ENCODE measurements at places on chromosomes 5 and 9.

DNA sequence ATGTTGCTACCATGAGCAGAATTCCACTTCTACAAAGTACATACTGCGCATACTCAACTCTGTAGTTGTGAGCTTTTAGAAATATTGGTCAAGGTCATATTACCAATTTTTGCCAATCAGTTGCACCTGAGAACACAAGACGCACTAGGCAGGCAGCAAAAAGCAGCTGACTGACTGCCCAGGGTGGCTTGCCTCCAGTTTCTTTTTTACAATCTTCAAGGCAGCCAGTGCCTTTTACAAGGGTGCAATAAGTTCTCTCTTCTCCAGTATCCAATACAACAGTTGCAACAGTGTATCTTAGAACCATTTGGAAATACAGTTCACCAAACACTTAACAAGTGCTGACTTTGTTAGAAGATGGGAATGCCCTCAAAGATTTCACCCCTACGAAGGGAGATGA lies 16.1 kb upstream of the FOXB2 start:
- DNase-seq, result no peak

DNA sequence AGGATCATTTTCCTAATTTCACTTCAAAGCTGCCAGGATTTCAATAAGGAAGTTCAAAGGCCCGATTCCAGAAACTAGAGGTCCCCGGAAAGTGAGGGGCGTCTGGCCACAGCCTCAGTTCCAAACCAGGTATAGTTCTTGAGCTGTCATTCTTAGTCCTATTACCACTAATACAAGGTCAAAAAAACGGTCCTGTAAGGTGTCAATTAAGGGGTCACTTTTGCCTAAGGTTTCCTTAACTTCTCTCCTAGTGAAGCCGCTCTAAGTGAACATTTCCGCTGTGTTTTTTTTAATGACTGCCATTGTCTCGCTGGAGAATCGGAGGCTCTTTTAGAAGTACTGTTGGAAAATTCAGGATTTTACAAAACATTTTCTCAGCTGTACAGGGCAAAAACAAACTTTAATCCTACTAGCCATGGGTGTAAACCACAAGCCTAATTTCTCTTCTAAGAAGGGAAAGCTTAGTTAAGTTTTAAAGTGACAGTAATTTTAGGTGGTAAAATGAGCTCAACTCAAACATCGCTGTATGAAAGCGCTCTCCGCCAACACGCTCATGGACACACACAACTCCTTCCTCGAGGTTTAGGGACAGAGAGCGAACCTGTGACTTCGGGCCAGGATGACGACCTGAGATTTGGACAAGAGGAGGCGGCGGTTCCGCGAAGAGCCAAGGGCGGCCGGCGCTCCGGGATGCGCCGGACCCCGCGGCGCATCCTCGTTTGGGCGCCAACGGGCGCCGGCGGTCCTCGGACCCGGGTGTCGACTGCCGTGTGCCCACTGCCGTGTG lies 76.7 kb upstream of the IFNE start:
- no peak for DNase-seq

DNA sequence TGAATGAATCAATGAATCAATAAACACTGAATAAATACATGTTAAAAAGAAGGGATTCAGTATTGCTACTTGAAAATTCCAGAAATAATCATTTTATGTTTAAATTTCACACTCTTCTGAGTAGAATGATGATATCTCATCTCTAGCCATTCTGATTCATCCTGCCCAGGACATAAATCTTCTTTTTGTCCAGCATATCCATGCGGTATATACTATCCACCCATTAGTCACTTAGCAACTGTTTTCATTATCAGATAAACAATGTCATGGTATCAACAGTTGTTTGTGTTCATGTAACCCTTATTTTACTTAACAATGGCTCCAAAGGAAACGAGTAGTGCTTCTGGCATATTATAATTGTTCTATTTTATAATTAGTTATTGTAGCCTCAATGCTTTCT lies 432.4 kb upstream of the SMC2 start:
- DNase-seq, result no peak

GRCh38 chr5:32687499-32687831 lies 23.7 kb upstream of the NPR3 start:
- DNase-seq, result no peak

DNA sequence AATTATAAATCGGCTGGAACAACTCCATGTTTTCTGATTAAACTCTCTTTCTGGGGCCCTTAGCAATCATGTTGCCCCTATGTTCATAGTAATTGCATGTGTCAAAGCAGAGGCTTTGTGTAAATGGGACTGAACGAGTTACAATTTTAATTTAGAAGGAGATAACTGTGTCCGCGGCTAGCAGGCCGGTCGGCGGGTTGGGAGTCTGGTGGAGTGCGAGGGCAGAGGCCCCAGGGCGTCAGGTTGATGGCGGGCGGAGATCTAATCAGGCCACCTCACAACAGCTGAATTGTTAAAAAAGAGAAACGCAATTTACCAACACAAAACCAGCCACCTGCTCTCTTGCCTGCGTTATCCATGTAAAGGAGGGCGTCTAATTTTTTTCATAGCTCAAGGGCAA lies 134.9 kb upstream of the LPCAT1 start:
- DNase-seq, result no peak

DNA sequence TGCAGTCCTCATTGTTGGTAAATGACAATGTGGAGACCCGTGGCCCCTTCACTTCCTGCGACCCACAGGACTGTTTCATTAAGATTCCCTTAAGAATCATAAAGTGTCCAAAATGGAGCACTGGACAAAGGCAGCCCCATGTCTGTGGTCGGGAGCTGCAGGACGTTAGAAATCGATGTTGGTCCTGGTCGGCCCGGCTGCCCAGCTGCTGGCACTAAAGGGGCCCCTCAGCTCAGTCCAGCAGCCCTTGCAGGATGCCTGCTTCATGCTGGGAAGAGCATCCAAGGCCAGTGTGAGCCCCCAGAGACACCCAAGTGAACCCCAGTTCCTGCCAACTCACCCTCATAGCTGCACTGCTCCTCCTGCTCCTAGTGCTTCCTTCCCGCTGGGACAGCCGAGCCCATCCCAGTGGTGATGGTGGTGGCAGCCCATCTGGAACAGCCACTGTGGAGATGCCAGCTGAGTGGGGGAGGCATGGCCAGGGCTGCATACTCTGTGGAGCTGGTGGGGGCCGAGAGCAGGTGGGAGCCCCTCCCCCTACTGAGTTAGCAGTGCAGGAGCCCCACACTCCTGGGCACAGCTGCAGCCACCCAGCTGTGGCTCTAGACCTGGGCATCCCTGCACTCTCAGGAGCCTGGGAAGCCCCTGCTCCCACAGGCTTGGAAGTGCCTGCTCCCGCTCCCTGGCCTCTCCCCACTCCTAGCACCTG lies 168.0 kb upstream of the IRX2 start:
- DNase-seq, result no peak

GRCh38 chr9:99070681-99071080 lies 34.2 kb upstream of the TGFBR1 start:
- DNase-seq, result no peak

DNA sequence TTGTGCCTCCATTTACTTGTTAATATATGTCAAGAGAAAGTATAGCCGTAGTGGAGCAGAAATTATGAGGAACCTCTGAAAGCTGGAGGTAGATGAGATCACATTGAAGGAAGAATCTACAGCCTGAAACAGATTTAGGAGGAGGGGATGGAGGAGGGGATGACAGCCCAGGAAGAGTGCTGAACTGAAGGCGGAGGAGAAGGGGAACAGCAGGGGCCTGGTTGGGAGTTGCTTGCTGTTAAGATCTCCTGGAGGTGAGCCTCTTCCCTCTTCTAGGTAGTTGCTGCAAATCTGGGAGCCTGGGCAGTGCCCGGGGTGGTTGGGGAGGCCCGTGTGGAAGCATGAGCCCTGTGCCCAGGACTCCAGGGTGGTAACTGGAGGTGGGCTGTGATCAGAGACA lies 111.8 kb upstream of the SEMA6A start:
- no peak for DNase-seq

- no peak for DNase-seq
Measured at GRCh38 chr9:98970532-98971041, 26.9 kb downstream of the COL15A1 start.

DNA sequence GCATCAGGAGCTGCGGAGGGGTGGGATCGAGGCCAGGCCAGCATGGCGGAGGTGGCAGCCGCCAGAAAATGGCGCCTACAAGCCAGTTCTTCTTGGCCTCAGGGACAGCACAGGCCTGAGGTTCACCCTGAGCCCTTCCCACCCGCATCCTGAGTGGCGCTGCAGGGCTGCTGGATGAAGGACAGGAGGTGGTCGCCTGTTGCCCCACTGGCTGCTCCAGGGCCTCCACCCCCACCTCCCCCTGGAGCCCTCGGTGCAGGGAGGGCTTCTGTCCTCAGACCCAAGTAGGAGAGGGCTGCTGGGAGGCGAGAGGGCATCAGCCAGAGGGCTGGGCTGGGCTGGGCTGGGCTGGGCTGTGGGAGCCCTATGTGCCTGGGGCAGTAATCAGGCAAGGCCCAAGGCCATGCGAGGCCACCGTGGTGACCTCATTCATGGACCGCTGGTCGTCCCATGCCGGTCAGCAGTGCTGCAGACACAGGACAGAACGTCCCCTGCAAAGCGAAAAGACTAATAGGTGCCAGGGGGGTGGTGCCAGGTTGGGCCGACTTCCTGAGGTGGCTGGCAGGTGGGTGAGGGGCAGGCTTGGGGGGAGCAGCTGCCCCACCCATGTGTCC lies 13.8 kb downstream of the GPSM1 start:
- DNase-seq, result no peak

GRCh38 chr9:87656485-87656884 lies 69.4 kb upstream of the CTSL start:
- DNase-seq, result no peak

GRCh38 chr9:38127271-38127839 lies 58.3 kb upstream of the SHB start:
- DNase-seq, result no peak

DNA sequence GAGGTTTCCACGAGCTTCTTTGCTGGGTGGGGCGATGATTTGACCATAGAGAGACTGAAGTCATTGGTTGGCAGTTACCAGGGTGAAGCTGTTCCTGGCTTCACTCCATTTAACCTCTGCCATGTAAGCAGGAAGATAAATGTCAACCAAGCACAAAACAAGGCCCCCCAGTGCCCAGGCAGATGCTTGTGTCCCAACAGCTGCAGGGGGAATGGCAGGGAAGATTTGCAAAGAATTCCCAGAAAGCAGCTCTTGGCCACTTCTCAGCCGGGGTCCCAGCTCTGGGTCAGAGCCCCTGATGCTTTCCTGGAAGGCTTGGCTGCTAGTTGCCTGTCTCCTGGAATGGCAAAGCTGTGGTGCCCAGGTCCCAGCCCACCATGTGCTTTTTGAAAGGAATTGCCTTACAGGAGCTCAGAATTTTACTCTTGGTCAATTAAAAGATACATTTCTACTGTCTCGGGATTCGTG lies 383.4 kb downstream of the ENC1 start:
- no peak for DNase-seq

DNA sequence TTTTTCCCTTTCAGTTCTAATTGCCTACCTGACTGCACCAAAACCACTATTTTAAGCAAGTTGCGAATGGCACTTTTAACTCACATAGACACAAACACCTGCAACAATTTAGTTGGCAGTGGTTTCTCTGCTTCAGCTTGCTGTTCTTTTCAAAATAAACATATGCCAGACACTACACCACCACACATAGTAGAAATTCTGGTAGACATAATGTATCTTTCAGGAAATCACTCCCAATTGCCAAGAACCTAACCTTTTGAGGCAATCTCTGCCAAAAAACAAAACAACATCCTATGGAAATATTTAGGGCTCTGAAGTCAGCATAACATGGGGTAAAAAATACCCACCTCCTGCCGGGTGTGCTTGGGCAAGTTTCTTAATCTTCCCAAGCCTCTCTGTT lies 27.7 kb downstream of the GLIS3 start:
- DNase-seq, result no peak

- no peak for DNase-seq
Measured at GRCh38 chr9:126926364-126926763, 11.8 kb downstream of the RALGPS1 start.
